ENCODE measurements at places on chromosomes 7 and 10. TPM values are rescaled to one million over a fixed set of nuclear protein-coding genes. Genes with fewer than 3 reads are reported as not detected.

DNA sequence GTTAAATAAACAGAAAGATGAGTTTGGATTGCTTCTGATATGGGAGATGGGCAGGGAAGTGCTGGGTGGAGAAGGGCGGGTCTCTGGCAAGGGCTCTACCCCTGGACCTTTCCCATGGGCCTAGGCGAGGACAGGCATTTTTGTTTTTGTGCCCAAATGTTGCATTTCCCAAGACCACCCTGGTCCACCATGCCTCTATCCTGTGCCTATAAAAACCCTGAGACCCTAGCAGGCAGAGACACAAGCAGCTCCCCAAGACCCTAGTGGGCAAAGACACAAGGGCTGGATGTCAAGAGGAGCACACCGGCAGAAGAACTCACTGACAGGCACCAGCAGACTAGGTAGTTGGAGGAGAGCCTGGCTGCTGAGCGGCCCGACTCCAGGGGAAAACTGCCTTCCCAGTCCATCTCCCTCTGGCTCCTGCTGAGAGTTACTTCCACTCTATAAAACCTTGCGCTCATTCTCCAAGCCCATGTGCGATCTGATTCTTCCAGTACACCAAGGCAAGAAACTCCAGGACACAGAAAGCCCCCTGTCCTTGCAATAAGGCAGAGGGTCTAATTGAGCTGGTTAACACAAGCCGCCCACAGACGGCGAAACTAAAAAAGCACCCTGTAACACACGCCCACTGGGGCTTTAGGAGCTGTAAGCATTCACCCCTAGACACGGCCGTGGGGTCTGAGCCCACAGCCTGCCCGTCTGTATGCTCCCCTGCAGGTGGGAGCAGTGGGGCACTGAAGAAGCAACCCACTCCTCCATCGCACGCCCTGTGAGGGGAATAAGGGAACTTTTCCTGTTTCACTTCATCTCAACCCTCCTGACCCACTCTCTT lies 291.4 kb downstream of the PTPRN2 start:
- no peaks in the 10 kb centered on the region for H3K27me3 ChIP-seq
- H3K27ac ChIP-seq = no peak overlapping the region
- H3K36me3 ChIP-seq = no peaks in the 10 kb centered on the region
- H3K4me3 ChIP-seq = no peak overlapping the region

GRCh38 chr10:68103261-68103878 lies 5.9 kb upstream of the MYPN start:
- H3K4me1 ChIP-seq = peaks cover 44% of the 10 kb centered on the region
- H3K4me3 ChIP-seq = no peak overlapping the region
- no peaks in the 10 kb centered on the region for H3K27me3 ChIP-seq
- H3K36me3 ChIP-seq = no peaks in the 10 kb centered on the region
- no peak for DNase-seq
- peak overlapping the region; percentile 85 for H3K27ac ChIP-seq

- no peaks in the 10 kb centered on the region for H3K36me3 ChIP-seq
- H3K4me1 ChIP-seq = peaks cover 9% of the 10 kb centered on the region
Observed at GRCh38 chr7:152902054-152902453, 142.5 kb downstream of the ACTR3B start.

The DIP2C gene
- 10.3 TPM for polyA plus RNA-seq
